ENCODE measurements at places on chromosomes 7 and 10.
A peak's percentile ranks its signal among the peaks of the same experiment; 100 is the strongest.

- no peak for DNase-seq
Observed at GRCh38 chr7:7522421-7522820, 13.3 kb downstream of the COL28A1 start.

DNA sequence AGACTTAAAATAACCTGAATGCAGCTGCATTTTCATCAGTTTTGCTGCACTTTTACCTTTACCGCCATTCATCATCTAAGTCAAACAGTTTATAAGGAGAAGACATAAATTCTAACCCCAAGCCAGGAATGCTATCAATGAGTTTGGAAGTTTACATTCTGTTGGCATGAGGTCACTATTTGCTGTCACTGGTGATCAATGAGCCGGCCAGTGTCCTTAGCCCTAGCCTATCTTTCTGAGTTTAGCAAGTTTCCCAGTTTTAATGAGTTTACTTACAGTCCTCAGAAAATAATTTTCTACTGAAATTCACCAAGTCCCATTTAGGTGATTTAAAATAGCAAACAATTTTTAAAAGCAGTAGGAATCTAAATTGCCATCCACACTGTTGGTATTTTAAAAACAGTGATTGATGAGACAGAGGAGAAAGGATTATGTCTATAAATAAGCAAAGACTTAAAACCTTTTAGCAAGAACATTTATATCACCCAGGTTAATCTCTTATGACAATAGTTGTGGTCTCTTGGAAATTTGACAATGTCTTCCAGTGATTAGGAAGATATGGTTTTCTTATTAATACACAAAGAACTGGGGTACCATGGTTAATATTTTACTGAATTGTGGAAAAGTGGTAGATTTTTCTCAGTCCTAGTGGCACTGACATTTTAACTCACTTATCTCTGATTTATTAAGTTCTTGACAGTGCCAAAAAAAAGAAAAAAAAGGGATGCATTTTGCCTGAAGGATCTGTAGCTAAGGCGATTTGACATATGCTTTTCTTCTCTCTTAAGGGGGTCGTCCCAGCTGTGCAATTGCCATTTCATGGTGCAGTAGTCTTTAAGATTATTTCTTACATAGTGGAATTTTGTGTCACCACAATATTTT, 443.4 kb upstream of the ANKRD30A start:
- DNase-seq: no peak

DNA sequence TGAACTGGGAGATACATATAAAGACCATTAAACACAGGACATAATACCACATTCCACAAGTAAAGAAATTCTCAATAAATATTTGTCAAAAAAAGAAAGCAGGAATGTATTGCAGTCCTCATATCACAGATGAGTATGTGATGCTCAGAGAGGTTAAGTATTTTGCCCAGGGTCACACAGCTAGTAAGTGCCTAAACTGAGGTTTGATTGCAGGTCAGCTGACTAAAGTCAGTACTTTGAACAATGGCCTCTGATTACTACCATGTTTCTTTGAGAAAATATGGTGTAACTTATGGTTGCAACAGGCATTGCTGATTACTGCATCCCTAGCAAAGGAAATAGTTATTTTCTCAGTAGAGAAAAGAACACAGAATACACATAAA, 267.1 kb downstream of the ELMO1 start:
- no peak for DNase-seq

GRCh38 chr10:7541137-7542087, 125.4 kb downstream of the ITIH5 start:
- peak; percentile 93 for DNase-seq

- DNase-seq: no peak
Observed at GRCh38 chr7:30448461-30449189, 30.0 kb downstream of the NOD1 start.

DNA sequence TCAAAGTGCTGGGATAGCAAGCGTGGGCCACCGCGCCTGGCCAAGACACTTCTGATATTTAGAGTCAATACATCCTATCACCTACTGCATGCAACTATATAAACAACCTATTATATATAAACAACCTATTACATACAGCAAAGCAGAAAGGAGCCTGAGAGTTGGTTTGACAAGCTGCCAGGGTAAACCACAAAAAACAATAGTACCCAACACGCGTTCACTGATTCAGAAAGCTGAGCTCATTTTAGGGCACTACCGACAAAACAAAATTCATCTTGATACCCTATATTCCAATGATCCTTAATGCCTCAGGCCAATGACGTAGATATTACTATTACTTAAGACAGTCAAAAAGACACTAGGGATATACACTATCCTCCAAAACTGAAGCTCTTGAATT, 16.2 kb downstream of the MALSU1 start:
- no peak for DNase-seq

- no peak for DNase-seq
Observed at GRCh38 chr7:101861218-101861775, 43.9 kb downstream of the CUX1 start.

GRCh38 chr10:74988054-74988775, 123.2 kb upstream of the SAMD8 start:
- DNase-seq: no peak

- no peak for DNase-seq
Observed at GRCh38 chr7:115971506-115971905, 59.1 kb downstream of the TFEC start.

- no peak for DNase-seq
Observed at GRCh38 chr7:155715111-155715805, 70.8 kb downstream of the RBM33 start.

Measured in right hindlimb (tissue), 1 donor.